ENCODE measurements at places on chromosomes 1 and 21.

- no peak for DNase-seq
Measured at GRCh38 chr1:101264697-101265096, 27.9 kb downstream of the S1PR1 start.

DNA sequence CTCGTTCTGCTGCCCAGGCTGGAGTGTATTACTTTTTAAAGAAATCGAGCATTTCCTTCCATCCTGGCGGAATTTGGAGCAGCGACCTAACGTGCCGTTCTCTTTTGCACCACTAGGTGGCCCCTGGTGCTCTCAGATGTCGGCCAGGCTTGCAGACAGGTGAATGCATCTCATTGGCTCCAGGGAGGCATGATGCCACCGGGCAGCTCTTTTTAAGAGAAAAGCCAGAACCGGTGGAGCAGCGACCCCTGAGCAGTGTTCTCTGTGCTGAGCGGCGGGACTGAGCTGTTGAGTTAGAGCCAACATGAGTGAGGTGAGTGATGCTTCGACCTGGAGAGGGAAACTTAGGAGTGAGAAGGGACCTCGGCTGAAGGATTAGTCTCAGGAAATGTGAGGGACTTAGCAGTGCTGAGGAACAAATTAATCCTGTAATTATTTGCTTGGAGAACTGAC lies at the start of gene PCP4:
PCP4 (plus strand) TSS at position 241 of the 453 bp plus-strand sequence; CDS start at position 305, 64 bp downstream.
- DNase-seq = peak; percentile 88

GRCh38 chr1:56417646-56418045 lies 161.7 kb downstream of the PLPP3 start:
- no peak for DNase-seq

- no peak for DNase-seq
Measured at GRCh38 chr1:154859786-154860155, 10.3 kb downstream of the KCNN3 start.

DNA sequence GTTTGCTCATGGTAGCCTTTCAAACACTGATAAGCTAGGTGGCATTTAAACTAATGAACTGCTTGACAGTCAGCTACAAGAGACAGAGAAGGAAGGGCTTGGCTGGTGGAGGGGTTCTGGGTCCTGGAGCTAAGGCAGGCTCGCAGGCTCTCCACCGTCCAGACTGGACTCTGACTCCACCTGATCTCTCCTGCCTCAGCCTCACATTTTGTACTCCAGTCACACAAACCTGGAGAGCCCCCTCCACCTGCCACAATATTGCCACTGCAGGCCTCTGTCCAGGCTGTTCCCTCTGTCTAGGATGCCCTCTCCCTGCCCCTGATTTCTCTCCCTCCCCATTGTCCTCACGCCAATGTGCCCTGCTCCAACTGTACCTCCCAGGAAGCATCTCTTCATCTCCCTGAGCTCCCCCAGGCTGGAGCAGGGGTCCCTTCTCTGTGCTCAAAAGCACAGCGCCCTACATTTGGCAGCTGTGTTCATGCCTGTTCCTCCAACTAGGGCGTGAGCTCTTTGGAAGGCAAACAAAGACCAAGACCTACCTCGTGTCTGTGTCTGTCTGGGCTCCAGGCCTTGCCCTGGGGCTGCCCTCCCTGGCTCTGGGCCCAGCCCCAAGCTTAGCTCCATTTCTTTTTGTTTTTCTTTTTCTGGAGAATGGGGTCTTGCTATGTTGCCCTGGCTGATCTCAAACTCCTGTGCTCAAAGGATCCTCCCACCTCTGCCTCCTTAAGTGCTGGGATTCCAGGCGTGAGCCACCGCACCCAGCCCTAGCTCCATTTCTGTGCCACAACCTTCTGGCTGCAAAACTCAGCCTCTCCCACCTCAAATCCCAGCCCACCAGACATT lies 2.9 kb downstream of the TIE1 start:
- no peak for DNase-seq

- DNase-seq = no peak
Measured at GRCh38 chr1:99858286-99858685, 8.1 kb downstream of the AGL start.

DNA sequence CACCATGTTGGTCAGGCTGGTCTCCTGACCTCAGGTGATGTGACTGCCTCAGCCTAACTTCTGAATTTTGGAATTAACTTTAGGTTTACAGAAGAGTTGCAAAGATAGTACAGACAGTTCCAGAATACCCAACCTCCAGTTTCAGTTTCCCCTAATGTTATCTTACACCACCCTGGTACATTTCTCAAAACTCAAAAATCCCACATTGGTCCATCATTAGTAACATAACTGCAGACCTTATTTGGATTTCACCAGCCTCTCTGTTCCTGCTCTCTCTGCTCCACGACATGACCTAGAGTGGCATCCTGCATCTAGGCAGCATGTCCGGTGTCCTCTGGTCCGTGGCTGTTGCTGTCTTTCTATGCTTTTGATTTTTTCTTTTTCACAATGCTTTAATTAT lies 5.0 kb upstream of the ZC3H12A start:
- no peak for DNase-seq

- no peak for DNase-seq
Measured at GRCh38 chr1:33685256-33685655, 178.6 kb upstream of the HMGB4 start.

DNA sequence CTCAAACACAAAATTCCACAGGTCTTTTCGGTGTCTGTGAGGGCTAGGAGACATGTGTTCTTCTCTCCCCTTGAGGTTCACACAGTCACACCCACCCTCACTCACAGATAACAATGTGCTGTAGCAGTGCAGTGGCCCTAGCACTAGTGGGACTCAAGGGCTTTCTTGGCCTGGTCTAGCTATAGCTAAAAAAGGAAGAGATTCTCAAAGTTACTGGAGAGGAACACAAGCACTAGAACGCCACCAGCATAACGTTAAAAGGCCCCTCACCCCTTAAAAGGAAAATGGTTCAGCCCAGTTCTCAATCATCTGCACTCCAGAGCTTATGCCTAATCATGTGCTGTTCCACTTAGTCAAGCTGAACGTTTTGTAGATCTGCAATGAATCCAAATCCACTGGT lies 39.5 kb downstream of the RGS8 start:
- no peak for DNase-seq

DNA sequence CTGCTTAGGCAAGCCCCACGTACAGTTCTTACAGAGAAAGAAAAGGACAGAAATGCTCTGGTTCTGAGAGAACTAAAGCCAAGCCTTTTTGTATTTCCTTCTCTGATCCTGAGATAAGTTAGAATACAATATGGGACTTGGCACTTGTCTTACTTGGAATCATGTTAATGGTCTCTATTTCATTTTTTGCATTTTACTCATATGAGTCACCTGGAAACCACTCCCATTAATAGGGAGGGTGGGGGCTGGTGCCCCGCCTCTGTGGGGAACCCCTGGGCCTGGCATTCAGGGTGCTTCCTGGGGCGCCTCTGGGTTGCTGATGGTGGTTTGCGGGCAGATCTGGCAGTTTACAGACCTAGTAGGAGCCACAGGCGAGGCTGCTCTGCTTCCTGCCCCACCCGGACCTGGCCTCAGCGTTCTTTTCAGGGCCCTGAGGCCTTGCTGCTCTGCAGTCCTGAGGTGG lies 26.7 kb downstream of the TSPAN2 start:
- DNase-seq = no peak

- no peak for DNase-seq
Measured at GRCh38 chr1:12015499-12015898, 3.8 kb upstream of the MIIP start.

DNA sequence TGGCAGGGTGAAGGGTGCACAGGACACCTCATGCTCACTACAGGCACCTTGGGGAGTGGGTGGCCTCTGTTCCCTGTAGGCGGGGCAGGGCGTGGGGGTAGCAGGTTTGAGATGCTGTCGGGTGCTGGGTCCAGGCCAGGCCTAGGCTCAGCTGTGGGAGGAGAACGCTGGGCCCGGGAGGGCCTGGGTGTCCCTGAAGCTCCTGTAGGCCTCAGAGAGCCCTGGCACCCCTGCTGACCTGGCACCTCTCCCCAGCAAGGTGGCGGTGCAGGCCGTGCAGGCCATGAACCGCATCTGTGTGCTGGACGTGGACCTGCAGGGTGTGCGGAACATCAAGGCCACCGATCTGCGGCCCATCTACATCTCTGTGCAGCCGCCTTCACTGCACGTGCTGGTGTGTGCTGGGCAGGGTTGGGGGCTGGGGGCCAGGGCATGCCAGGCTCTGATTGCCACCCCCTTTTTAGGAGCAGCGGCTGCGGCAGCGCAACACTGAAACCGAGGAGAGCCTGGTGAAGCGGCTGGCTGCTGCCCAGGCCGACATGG lies 2.5 kb upstream of the GJC2 start:
- no peak for DNase-seq

DNA sequence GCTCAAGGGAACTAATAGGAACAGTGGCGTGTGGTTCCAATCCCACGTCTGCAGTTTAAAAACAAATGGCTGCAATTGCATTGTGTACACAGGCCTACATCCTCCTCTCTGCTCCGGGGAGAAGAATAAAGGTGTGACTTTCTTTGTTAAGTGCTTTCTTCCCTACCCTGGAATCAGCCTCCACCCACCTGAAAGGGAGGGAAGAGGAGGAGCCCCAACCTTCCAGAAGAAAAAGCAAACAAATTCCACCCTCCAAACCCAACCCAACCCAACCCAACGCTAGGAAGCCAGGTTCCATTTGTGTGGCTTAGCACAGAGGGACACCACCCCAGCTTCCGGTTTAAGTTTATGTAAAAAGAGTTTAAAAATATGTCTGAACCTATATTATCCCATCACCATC lies 11.8 kb upstream of the BACE2 start:
- no peak for DNase-seq

GRCh38 chr1:79711001-79711431 lies 704.5 kb upstream of the ADGRL4 start:
- no peak for DNase-seq

- peak; percentile 34 for DNase-seq
Measured at GRCh38 chr1:23558140-23558871, 995 bp downstream of the ID3 start.

- no peak for DNase-seq
Measured at GRCh38 chr1:33273406-33273805, 17.1 kb downstream of the ZNF362 start.

- no peak for DNase-seq
Measured at GRCh38 chr1:79660129-79660528, 653.6 kb upstream of the ADGRL4 start.
